ENCODE measurements at places on chromosomes 11 and 22.

DNA sequence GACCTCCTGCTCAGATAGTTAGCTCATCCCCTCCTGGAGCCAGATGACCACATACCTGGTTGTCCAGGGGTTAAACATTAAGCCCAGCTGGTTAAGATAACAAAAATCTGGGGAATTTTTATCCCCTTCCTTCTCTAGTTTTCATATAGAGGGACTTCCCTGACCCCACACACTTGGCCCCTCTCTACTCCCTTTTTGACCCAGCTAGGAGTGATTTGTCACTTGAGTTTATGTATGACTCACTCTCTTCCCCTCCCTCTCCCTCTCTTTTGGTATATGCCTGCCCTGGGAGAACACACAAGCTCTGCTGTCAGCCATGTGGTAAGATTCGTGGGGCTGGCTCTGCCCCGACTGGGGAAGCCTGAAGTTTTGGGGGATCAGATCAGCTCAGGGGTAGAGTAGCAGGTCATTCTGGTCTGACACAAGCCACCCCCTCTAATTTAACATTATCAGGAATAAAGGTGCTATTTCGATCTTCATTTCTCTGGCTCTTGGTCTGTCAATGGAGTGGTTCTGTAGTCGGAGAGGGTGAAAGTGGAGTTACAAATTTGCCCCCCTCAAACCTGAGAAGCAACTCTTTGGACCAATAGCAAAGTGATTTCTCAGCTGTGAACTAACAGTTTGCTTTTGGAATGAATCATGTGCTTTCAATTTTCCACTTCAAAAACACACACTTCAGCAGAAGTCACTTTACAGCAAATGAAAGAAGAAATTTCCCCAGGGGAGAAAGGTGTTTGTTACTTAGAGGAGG, 415.3 kb upstream of the CADM1 start:
- no peak for DNase-seq

DNA sequence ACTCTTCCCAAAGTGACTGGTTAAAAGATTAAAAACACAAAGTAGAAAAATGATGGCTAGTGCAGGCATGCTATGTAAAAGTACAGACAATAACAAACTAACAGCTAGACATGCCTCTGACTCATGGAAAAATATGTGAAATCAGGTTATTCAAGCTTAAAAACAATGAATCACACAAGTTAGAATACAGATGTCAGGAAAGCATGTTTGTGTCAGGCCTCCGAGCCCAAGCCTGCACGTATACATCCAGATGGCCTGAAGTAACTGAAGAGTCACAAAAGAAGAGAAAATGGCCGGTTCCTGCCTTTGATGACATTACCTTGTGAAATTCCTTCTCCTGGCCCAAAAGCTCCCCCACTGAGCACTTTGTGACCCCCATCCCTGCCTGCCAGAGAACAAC, 110.1 kb downstream of the NOX4 start:
- peak; percentile 88 for DNase-seq

- DNase-seq: no peak
These were observed 16.9 kb upstream of the ALX4 start for GRCh38 chr11:44326615-44327475.

DNA sequence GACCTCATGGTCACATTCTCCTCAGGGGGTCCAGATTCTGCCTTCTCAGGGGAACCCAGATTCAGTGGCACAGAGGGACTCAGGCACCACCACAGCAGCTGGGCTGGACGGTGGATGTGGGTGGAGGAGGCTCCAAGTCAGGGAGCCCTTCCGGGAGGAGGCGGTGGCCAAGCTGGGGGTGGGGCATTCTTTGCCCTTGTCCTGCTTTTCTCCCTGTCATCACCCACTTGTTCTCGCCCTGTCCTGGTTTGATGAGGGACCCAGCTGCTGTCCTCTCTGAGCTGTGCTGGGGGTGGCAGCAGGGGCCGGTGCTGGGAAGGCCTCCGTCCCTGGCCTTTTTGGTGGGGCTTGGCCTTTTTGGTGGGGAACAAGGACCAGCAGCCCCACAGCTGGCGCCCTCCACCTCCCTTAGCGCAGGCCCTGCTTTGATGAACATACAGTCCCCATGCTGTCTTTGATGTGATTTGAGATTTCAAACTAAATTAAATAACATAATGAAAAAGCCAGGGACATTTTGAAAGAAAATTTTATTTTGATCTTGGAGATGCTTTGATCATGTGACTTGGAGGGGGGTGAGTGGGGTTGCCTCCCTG, 1168.2 kb downstream of the BRD1 start:
- DNase-seq: no peak

GRCh38 chr22:29369460-29369859, 18.9 kb downstream of the AP1B1 start:
- DNase-seq: no peak

DNA sequence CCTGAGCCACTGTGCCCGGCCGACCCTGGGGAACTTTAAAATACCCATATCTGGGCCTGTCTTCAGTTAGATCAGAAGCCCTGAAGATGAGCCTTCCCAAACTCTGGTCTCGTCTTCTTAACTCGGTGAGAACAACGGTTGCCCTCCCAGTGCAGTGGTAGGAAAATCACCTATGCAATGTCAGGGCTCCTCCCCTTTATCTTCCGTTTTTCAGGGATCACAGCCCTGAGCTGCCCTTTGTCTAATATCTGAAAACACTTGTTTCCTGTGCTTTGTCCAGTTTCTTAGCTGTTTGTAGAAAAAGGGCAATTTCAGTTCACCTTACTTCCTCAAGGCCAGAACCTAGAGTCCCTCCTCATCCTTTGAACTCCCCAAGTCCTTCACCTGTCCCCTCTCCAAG, 9.4 kb downstream of the DRAP1 start:
- no peak for DNase-seq

DNA sequence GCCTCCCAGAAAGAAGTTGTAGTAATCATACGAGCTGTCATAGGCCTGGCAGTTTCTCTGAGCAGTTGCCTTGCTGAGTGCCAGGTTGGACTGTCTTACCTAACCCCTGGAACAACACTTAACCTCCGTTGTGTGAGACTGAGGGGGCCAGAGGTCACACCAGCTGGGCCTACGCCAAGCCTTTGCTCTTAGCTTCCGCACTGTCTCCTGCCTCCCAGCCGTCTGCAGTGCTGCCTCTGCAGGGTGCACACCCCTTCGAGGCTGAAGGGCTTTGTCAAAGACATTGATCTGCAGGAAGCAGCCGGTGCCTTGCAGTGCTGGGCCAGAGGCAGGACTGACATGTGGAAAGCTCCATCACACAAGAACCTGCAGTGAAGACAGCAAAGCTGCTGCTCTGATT, 16.7 kb downstream of the TAB1 start:
- DNase-seq: no peak

DNA sequence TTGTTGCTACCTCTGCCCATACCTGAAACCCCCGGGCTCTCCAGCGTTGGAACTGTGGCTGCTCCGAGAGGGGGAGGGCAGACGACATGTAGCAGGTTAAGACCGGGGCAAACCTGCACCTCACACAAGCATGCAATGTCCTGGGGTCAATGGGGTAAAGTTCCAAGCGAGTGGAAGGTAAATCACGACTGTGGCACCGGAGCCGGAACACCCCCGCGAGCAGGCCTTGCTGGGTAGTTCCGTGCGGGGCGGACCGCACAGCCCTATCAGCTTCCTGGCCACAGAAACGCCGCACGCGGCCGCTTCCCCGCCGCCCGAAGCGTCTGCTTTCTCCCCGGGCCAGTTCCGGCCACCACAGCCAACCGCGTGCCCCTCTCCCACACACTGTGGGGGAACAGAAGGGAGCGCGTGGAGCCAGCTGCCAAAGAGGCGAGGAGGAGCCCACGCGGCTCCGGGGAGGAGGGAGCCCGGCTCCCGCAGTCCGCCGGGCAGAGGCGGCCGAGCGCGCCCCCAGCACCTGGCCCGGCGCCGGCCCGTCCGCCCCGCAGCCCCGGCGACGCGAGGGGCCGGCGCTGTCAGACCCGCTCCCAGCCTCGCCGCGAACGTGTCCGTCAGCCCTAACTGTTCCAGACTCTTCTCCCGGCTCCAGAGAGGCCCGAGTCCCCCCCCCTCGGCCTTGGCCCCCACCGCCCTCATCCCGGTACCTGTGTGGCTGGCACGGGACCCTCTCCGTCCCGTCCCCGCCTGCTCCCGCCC, 1.6 kb downstream of the SPTBN2 start:
- DNase-seq: no peak

- DNase-seq: no peak
These were observed 417.0 kb upstream of the NARS2 start for GRCh38 chr11:78991681-78992080.

- no peak for DNase-seq
These were observed 465.0 kb downstream of the GUCY1A2 start for GRCh38 chr11:106553304-106553703.

DNA sequence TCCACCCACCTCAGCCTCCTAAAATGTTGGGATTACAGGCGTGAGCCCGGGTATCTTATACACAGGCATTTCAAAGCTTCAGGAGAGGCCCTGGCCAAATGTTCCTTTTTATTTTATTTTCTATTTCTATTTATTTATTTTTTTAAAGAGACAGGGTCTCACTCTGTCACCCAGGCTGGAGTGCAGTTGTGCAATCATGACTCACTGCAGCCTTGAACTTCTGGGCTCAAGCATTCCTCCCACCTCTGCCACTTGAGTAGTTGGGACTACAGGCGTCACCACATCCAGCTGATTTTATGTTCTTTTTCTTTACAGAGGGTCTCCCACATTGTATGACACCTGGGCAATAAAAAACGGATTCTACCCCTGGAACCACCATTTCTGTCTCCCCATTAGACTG, 71.2 kb downstream of the FBXO7 start:
- no peak for DNase-seq

GRCh38 chr11:34904421-34904955, 11.7 kb downstream of the APIP start:
- DNase-seq: no peak

GRCh38 chr11:59154610-59155009, 12.0 kb downstream of the FAM111A start:
- no peak for DNase-seq

DNA sequence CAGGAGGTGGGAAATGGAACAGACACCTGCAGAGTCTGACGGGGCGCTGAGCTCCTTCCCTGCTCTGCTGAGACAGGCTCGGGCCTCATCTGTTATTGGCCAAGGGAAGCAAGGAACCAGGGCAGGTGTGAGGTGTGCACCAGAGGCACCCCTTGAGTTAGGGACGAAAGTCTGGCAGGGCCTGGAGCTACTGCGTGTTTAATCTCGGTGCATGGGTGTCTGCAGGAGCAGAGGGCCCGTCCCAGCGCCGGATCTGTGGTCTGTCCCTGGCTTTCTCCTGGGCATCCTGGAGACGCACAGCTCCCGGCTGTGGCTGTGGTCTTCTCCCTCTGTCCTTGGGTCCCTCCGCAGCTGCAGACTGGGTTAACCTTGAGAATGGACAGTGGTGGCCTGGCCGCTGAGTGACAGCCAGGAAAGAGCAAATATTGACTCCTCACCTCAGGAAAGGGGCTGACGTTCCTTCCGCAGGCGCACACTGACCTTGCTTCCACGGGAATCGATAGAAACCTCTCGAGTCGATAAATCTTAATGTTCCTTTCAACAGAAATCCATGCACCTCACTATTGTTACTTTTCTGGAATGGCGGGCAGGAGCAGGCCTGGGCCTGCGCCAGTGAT, 975.6 kb downstream of the BRD1 start:
- DNase-seq: no peak

DNA sequence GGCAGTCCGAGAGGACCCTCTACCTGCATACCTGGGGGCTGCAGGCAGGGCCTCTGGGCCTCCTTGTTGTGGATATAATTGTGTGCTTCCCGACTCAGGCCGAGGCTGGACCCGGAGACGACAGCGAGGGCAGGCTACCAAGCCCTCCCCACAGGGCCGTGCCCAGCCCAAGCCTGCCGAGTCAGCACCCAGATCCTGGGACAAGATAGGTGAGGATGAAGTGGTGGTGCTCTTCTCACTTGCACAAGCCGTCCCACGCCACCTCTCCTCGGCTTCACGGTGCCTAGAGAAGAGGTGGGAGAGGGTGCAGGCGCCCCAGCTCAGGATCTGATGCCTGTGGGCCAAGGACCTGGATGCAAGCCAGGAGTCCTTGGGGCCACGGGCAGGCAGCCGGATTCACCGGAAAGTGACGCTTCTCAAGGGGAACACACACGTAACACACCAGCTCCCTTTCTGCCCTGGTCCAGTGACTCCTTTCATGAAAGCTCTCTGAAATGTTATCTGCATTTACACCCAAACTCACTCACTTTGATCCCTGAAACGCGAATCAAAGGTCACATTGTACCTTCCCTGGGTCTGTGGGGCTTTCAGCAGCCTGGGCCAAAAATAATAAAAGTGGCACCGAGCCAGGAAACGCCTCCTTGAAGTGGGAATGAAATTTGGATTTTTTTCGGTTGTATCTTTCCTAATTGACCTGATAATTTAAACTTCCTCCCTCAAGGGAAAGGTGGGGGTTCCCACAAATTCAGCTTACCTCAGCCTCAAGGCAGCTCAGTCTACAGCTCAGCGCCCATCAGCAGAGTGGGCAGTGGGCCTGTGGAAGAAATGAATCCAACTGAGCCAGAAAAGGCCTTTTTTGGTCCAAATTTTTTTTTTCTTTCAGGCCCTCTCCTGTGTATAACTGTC, 1.1 kb upstream of the GNB1L start:
- no peak for DNase-seq

GRCh38 chr22:41030891-41031290, 61.5 kb upstream of the EP300 start:
- DNase-seq: no peak

GRCh38 chr11:14455648-14456430, 43.8 kb downstream of the COPB1 start:
- DNase-seq: no peak

DNA sequence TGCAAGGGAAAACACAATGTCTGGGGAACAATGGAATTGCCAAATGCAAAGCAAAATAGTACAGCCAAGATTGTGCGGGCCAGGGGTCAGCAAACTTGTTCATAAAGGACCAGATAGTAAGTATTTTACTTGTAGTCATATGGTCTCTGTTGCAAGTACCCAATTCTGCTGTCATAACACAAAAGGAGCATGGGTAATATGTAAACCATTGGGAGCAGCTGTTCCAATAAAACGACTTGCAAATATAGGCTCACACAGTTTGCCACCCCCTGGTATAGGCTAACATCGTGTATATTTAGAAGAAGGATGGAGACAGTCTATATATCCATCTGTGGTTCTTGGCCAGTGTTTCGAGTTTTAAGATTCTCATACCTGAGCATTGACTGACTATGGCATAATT, 15.6 kb downstream of the SDHAF2 start:
- DNase-seq: no peak

- no peak for DNase-seq
These were observed 4.1 kb upstream of the HBG2 start for GRCh38 chr11:5258543-5259262.
